Fibroblast of skin of scalp (primary cell): ENCODE measurements at places on chromosomes 16 and 17.
A peak's percentile ranks its signal among the peaks of the same experiment; 100 is the strongest.

DNA sequence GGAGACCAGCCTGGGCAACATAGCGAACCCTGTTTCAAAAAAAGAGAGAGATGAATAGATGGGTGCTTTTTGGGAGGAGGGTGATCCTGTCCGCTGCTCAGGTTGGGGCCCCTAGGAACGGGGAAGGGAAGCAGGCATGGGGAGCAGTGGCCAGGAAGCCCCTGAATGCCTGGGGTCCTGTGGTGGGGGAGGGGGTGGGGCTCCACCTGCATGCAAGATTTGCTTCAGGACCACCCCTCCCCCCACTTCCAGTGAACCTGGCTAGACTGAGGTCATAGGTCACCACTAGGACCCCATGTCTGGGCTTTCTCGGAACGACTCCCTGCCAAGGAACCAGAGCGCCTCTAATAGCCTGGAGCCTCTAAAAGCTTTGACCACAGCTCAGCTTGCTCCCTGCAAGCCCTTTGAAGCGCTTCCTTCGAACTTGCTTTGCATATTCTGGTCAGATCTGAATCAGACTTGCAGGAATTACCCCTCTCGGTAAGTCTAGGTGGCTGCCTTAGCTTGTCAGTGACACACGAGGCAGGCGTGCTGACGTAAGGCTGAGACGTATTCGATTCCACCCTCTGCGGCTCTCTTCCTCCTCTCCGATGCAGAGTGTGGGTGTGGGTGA is 3.7 kb downstream of the SOCS3 start:
- peak; percentile 82 for DNase-seq

DNA sequence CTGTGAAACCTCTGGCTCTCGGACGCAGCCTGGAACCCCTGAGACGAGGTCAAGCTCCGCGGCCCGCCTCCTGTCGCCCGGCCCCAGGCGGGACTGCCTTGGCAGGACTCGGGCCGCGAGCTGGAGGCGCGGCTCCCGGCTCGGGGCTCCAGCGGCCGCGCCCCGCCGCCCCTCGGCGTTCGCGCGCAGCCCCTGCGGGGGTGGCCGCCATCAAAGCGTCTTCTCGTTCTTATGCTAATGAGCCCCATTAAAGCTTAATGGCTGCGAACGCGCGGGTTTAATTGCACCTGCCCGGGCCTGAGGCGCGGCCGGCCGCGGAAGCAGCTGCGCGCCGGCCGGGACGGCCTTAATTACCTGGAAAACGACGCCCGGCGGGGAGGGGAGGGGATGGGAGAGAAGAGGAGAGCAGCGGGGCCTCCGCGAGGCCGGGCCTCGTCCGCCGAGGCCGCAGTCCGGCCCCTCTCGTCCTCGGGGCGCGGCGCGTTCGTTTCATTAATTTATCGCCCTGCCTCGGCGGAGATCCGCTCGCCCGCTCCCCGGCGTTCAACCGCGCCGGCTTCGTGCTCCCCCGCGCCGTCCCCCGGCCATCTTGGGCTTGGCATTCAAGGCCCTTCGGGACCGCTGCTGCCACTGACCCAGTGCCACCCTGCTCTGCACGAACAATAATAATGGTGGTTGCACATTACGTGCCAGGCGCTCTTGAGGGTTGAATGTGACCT is 19.2 kb downstream of the RAI1 start:
- DNase-seq, result no peak

DNA sequence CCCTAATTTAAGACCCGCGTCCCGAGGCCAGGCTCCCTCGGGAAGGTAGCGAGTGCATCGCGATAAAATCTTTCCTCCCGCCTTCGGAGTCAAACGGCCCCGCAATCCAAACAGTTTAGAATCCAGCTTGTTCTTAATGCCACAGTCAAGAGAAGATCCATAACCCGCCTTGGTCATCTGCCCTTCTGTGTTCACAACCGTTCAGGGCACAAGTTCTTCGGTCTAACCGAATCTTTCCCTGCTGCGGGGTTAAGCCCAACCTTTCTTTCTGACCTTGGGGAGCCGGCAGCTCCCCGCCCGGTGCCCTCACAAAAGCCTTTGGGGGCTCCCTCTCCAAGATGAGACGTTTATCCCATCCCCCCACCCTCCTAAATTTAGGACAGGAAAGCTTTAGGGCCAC is 30.3 kb downstream of the CPSF4L start:
- no peak for DNase-seq

- DNase-seq, result no peak
These were observed 12.6 kb upstream of the SNN start for GRCh38 chr16:11655655-11656054.

DNA sequence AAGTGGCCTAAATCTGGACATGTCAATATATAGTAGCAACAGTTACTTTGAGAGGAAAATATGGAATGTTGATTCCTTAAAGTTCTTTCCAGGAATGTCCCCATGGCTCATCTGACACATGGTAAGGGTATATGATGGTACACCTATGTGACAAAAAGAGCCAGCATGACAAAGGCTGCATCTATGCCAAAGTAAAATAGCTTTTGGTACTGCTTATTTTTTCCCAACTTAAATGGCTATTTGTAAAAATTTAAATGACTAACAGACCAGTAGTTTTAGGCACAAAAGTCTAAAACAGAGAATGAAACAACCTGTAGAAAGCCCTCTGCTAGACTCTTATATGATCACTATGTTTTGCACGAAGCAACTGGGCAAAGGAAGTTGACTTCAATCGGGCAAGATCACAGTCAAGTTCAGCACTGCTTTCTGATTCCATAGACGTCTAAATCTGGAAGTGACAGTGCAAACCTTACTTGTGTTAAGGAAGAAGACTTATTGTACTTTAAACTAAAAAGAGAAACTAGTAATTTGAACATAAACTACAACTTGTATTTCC is 135.1 kb downstream of the SKAP1 start:
- no peak for DNase-seq

DNA sequence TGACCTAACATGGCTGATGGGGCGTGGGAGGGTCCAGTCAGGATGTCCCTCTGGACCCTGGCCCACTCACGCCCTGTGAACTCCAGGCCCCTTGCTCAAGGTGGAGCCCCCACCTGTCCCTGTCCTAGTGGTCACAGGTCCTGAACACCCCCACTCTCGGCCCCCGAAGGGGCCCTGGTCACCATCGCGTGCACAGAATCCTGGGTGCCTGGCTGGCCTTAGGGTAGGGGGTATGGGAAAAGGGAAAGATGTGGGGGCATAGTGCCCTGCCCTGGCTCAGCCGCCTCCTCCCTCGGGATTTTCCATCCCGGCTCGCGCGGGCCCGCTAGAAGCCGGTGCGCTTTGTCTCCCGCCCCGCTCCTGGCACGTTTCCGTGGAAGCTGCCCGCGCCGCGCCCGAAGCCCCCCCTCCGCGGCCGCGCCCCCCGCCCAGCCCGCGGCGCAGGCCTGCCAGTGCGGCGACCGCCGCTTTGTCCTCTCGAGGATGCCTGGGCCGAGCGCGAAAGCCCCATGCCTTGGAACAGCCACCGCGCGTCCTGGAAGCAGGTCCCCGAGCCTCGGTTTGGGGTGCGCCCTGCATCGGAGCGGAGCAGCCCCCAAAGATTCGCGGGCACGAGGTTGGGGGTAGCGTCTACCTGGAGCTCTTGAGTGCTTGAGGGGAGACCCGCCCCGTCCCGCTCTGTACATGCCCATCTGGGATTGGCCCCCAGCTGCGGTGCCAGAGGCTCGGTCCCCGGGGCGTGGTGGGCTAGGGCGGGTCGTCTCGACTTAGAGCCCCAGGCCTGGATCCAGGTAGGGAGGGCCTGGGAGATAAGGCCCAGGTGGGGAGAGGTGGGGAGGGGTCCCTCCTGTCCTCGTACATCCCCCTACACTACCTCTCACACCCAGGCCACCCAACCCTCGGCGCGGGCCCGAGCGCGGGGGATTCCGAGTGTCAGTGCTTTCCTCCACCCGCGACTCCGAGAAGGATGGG is 1.3 kb downstream of the SMPD3 start:
- no peak for DNase-seq

DNA sequence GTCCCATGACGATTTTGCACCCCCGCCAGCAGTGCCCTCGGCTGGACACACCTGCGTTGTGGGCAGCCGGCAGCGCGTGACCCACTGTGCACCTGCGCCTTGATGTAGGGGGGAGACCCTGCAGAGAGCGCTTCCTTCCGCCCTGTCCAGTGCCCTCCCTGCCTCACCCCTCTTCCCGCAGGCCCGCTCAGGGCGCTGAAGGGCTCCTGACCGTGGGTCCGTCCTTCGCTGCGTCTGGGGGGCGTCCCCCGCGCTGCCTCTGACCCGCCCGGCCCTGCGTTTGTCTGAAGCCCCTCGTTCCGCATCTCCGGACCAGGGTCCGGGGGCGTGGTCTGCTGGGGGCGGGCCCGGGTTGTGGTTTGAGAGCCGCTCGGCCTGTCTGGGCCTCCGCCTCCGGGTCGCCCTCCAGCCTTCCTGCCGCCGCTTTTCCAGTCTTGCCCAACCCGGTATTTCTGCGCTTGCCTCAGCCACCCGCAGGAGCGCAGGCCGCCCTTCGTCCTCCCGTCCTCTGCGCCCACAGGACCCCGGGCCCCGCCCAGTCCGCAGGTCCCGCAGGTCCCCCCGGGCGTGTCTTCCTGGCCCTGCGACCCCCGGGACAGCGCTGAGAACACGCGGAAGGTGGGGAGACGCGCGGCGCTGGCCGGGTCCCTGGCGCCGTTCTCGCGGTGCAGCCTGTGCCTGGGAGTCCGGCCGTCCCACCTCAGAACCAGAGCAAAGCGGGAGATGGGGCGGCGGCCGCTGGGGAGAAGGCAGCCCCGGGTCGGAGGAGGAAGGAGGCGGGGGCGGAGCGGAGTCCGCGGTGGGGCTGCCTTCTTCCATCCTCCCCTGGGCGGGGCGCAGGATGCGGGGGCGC is 4.0 kb upstream of the IL17C start:
- DNase-seq, result no peak

- peak; percentile 72 for DNase-seq
These were observed 251.7 kb upstream of the IRX3 start for GRCh38 chr16:54538276-54538675.
